ENCODE measurements at places on chromosomes 13 and 19. TPM values are rescaled to one million over a fixed set of nuclear protein-coding genes. Genes with fewer than 3 reads are reported as not detected.

DNA sequence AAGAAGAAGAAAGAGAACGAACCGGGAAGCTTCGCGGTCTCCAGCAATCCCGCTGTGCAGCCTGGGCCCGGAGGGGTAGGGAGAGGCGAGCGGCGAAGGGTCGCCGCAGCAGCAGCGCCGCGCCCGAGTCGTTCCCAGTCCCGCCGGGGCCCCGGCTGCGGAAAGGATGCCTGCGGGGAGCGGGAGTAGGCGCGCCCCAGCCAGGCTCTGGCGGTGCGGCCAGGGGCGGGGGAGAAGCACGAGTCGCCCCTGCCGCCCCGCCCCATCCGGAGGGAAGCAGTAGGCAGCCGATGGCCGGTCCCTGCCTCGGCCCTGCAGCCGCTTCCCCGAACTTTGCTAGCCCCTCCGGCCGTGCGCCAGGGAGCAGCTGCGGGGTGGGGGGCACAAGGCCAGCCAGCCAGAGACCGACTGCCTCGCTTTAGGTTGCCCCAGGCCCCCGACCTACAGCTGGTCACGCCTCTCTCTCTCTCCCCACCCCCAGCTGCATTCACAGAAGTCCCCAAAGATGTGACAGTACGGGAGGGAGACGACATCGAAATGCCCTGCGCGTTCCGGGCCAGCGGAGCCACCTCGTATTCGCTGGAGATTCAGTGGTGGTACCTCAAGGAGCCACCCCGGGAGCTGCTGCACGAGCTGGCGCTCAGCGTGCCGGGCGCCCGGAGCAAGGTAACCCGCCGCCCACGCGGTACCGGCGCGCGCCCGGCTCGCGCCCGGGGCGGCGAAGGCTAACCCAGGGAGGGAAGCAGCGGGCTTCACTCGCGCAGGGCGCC, 1.1 kb downstream of the VSTM2B start:
- no peak for DNase-seq

DNA sequence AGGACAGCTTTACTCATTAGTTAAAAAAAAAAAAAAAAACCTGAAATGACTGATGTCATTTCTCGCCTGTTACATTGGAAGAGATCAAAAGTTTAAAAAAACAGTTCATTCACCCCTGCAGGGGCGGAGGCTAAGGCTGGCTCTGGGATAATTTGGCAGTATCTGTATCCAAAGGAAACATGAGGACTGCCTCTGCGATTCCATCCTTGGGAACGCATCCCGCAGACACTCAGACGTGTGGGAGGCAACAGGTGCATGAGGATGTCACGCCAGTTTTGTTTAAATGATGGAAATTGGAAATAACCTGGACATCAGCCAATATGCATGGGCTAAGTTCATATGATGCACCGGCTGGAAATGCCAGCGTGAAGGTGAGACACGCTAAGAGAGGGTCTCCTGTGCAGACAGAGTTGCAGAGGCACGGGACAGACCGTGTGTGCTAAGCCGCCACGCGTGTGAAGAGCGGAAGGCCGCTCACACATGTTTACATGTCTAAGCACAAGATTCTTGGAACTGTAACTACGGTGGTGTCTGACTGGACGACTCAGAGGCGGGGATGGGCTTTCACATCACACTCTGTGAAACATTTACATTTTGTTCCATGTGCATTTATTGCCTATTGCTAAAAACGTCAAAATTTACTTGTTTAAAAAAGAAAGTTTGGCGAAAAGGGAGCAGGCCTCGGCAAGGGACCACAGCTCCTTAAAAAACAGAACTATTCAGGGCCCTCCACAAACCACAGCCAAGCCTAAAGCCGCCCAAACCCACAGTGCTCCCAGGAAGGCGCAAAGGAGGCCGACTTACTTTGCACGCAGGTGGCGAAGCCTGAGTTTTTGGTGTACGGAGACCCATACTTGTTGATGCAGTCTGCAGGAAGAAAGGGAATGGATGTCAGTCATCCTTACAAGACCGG, 17.9 kb downstream of the GAS6 start:
- DNase-seq = no peak

DNA sequence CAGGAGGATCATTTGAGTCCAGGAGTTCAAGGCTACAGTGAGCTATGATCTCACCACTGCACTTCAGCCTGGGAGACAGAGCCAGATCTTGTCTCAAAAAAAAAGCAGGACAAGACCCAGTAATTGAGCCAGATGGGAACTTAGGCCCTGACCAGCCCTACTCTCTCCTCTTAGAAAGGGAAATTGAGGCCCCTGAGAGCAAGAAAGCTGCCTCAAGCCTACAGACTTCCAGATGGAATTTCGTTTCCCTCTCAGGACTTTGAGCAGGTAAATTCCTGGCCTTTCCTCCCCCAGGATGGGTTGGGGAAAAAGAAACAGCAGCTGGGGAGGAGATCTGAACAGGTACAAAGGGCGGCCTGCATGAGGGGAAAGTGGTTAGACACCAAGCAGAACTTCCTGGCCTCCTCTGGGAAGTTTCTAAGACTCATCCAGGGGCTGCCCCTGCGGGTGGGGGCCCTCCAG, 3.6 kb upstream of the BCL3 start:
- no peak for DNase-seq

DNA sequence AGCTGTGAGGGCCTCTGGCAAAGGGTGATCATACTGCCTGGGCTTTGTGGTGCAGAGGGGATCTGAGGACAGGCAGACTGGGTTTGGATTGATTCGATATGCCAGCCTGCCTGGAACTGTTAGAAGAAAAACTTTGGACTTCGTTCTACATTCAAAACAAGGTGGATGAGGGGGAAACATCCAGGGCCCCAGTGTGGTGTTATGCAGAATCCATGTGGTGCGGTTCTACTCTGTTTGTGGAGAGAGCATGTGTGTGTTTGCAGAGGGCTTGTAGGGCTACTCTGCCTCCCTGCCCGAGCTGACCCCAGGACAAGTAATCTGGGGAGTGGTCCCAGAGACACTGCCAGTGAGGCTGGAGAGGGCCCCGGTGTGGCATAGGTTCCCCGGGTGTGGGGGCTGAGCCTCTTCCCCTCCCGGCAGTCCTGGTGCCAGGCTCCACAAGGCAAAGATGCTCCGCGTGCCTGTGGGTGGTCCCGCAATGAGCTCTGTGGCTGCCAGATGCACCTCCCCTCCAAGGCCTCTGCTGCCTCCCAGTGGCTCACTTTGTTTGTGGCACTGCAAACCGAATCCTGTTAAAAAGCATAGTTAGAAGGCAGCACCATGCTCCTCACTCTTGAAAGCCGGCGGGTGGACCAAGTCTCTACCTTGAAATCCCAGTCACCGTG, 22.3 kb upstream of the TFDP1 start:
- DNase-seq = no peak

DNA sequence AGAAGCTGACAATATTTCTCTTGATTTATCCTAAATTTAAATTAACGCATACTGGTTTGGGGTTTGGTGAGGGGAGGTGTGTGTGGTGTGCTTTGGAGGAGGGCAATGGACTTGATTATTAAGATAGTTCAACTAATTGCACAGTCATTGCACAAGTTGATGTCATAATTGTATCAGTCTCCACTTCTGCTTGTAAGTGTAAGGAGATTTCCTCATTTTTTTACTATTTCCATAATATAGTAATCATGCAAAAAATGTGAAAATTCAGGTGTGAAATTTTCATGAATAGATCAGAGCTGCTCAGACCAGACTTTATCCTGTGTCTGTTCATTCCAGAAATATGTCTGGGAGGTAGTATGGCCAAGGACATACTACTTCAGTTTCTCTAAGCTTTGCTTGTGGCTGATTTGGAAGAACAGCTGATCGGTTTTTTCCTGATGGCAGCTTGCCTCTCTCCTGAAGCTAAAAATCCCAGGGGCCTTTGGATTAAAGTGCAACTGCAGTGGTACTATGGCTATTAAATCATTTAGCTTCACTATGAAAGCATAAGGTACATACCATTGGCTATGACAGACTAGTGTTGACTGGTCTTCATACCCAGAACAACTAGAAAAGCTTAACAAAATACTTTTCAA, 201.8 kb upstream of the MIR17HG start:
- no peak for DNase-seq

DNA sequence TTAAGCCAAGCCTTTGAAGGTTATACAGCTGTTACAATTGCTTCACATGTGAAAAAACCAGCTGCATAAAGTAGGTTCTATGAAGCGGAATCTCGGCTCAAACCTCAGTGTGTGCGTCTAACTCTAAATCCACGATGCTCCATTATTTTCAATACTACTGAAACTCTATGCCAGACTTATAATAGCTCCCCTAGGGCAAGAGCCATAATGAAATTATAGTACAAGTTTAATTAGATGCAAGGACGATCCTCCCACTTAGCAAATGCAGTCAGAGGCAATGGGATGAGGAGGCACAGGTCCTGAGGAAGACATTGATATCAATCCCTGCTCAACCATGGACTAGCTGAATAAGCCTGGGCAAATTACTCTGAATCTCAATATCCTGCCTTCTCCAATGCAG, 31.1 kb downstream of the SLC7A1 start:
- no peak for DNase-seq

DNA sequence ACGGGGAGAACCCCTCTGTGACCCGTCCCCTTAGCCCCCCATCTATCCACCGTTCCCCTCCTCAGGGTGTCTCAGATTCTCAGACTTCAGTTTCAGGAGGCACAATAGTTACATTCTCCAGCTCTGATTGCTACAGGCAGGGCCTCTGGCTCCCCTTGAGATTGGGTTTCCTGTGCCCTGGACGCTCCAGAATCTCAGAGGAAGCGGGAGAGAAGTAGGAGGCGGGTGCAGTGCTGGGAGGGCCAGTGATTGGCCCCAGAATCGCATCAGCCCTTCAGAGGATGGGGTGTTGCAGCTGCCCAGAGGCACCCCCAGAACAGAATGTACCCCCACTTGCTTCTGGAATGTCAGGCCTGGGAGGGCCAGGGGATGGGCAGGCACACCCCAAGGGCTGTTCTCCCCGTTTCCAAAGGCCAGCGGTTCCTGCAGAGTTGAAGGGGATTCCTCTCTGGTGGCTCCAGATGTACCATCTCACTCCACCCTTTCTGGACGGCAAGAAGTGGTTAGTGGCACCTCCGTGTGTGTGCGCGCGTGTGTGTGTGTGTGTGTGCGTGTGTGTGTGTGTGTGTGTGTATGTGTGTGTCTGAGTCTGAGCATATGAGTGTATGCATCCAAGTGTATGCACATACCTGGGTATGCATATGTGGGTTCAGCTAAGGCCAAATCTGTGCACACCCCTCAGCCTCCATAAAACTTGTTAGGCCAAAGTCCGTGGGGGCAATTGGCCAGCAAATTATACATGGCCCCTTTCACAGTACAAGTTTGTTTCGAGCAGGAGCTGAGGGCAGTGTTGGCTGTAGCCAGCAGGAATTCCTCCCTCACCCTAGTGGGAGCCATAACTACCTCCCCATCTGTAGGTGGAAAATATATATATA, 35.5 kb downstream of the LYL1 start:
- no peak for DNase-seq

DNA sequence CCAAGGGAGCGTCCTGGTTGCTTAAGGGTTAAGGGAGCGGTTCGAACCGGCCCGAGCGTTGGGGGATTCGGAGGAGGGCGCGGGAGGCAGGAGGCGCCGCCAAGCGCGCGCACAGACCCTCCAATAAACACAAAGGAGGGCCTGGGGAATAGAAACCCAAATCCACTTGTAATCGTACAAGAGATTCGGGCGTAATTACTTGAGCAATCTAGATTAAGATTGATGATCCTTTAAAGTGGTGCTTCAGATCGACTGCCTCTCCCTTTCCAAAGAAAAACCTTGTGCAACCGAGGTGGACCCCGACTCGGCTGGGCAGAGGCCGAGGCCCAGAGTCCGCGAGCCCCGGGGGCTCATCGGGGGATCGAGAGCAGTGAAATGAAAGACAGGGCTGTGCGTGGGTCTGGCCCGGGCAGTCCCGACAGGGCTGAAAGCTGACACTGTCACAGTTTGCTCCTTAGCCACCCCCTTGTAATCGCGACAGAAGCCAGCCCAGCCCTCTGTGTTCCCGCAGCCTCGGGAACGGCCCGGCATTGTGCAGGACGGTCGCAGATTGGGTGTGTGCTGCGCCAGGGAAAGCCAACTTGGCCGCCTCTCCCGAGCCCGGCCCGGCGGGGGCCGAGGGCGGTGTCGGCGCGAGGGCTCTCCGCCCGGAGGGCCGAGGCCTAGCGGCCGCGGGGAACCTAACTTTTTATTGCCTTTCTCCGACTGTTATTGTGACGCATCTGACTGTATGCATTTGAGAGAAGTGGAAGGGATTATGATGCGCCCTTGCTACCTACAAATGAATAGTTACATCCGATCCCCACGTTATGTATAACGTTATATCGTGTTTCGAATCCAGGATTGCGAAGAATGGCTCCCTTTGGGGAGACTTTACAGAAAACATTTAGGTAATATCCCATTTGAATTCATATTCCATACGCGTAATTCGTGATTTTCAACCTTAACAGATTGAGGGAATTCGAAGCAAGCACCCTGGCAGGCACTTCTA, 5.5 kb downstream of the MAB21L1 start:
- DNase-seq = no peak

DNA sequence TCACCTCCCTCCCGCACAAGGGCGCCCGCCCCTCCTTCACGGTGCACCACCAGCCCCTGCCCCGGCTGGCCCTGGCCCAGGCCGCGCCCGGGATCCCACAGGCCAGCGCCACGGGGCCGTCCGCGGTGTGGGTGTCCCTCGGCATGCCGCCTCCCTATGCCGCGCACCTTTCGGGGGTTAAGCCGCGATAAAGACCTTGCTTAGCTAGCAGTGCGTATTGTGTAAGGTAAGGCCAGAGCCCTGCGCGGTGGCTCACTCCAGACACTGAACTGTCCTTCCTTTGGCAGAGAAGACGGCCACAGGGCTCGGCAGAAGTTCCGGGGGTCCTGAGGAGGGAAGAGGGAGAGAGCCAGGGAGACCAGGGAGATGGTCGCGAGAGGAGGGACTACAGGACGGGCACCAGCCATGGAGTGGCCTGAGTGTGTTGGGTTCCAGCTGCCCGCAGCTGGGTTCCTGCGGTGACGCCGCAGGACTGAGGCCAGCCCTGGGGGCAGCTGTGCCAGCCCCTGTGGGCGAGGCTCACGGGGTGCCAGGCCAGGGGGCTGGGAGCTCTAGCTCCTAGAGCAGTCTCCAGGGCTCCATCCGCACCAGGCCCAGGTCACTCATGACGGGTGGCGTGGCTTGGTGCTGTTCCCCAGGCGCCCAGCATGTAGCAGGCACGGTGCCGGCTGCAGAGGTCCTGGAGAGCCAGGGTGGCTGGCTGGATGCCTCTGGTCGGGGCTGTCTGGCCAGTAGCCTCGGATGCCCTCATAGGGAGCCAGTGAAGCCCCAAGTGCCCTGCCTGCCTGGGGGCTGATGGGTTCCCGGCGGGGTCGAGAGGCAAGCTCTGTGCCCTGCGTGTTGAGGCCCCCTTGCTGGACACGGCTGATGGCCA, 7.7 kb downstream of the PLEKHJ1 start:
- DNase-seq = no peak

Gene PGLYRP2
- total RNA-seq = not detected

Gene DNAAF3
- total RNA-seq = not detected

Gene ZNF439
- total RNA-seq = 8.4 TPM

Gene ZNF773
- total RNA-seq = 8.1 TPM
